ENCODE measurements at places on chromosomes 1 and 21.

GRCh38 chr1:9244501-9245229 is 10.1 kb downstream of the H6PD start:
- no peak for DNase-seq

DNA sequence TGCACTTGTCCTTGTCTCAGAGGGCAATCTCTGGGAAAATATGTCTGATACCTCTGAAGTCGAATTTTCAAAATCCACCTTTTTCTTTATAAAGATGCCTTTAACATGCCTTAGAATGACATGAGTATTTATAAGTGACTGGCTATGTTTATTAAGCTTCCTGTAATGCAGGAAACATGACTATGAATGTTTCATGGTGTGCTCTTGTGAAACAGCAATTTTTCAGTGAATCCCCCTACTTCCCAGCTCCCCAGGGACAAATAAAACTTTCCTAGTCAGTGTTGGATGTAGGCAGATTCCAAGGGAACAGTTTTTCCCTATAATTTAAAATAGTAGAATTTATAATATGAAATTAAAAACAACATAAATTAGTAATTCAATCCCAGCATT is 437.0 kb downstream of the LMO4 start:
- DNase-seq, result no peak

- DNase-seq, result peak; percentile 20
Observed at GRCh38 chr1:205229399-205229871, 1.7 kb downstream of the TMCC2 start.

- no peak for DNase-seq
Observed at GRCh38 chr21:44867464-44867863, 6.0 kb downstream of the PTTG1IP start.

GRCh38 chr1:44417351-44418021 is 12.4 kb downstream of the RNF220 start:
- no peak for DNase-seq

DNA sequence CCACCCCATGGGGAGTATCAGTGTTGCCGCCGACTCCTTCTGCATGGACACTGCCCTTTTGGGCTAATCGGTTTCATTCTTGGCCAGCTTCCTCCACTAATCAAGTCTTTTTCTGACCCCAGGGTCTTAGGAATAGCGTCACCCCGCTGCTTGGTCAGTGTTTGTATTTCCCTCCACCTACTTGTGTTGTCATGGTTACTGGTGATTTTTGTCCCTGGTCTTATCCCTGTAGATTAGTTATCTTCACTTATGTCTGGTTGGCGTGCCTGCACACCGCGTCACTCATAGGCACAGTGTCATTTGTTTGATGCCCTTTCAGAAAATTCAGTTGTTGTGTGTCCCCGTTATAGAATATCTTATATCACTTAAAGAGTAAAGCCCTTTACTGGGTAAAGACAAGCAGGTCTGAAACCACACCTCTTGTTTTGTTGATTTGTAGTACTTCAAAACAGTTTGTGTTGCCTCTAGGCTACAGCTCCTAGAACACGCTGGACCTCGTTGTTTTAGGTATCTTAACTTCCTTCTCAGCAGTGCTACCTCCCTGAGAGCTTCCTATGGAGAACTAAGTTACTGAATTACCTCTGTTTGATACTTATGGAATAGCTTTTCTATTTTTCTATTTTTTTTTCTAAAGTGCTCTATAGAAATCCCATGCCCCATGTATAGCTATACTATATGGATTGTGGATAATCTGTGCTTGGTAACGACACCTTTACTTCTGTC is 868 bp downstream of the PPP1R12B start:
- no peak for DNase-seq

DNA sequence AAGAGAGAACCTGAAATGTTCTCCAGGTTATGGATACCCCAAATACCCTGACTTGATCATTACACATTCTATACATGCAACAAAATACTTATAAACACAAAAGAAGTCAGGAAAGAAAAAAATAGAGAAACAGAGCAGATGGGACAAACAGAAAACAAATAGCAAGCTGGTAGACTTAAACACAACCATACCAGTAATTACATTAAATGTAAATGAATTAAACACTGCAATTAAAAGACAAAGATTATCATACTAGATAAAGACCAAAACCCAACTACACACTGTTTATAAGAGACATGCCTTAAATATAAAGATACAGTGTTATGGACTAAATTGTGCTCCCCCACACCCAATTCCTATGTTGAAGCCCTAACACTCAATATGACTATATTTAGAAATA is 117.2 kb downstream of the ACBD6 start:
- no peak for DNase-seq

GRCh38 chr1:6984536-6984935 is 199.3 kb downstream of the CAMTA1 start:
- no peak for DNase-seq

DNA sequence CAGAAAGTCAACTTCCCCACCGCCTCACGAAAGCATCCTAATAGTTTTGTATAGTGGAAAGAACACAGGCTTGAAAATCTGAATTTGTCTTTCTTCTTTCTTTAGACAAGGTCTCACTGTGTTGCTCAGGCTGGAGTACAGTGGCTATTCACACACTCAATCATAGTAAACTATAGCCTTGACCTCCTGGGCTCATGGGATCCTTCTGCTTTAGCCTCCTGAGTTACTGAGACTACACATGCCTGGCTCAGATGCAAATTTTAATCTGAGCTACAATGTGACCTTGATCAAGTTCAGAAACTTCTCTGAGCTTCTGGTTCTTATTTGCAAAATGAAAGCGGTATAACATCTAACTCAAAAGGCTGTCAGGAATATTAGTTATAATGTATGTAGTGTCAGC is 362.1 kb downstream of the SMYD3 start:
- no peak for DNase-seq

DNA sequence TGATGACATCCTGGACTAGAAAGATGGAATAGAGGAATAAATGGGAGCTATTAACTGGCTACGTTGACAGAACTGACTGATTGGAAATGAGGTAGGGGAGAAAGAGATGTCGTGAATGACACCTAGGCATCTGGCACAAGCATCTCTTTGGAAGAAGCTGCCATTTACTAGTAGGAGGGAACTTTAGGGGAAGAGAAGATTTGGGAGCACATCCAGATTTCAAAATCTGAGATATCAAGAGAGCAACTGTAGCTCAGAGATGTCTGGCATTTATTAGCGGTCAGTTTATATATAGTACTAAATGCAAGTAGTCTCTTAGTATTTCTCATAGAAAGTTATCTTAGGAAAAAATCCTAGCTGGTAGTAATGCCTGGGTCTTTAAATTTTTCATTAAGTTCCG is 131.9 kb upstream of the C1orf105 start:
- DNase-seq, result no peak

DNA sequence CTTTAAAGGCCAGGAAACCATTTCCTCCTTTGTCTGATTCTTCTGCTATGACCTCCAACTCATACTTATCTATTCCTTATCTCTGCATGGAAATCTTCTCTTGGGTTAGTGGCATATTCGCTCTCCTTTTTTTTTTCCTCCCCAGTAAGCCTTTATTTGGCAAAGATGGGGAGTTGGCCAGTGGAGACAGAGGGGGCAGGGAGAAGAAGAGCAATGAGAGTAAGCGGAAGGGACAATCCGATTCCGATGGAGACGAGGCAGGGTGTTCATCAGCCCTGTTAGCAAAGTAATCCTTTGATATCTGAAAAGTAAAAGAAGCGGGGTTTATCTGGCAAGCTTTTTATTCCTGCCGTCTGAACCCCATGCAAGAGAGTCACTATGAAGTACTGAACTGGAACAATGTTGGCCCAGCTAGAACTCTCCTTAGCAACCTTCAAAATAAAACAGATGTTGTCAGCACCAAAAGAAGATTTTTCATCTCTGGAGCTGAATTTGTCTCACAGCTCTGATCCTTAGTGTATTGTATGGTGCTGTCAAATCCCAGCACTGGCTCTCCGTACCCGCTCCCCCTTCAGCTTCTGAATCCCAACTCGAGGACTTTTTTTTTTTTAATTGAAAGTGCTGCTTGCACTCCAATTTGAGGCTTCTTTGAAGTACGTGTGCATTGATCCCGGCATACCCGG is 40.9 kb downstream of the PTGFRN start:
- DNase-seq, result no peak

DNA sequence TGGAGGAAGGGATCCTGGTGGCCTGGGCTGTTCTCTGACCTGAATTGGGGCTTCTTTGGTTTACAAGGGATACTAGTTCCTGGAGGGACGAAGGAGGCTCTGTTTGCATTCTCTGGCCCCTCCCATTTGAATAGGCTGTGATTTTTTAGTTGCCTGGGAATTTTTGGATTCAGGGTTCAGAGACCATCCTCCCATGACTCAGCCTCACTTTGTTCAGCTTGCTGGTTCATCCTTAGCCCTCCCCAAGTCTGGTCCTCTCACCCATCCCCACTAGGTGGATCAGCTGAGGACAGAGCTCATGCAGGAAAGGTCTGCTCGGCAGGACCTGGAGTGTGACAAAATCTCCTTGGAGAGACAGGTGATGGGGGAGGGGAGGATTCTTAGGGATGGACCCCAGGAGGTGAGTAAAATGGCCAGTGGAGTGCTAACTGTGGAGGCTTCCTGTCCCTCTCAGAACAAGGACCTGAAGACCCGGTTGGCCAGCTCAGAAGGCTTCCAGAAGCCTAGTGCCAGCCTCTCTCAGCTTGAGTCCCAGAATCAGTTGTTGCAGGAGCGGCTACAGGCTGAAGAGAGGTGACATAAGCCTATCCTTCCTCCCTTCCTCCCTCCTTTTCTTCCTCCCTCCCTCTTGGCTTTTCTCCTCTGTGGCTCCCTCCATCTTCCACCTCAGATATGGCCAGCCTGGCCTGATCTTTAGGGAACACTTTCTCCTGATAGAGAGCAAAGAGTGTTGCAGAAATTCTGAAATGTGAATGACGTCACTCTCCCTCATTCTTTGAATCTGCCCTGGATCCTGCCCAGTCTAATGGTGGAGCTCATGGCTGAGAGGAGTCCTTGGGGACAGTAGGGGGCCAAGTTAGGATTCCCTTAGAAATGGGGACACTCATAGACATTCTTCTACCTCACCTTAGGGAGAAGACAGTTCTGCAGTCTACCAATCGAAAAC is 4.5 kb upstream of the TUFT1 start:
- DNase-seq, result no peak

DNA sequence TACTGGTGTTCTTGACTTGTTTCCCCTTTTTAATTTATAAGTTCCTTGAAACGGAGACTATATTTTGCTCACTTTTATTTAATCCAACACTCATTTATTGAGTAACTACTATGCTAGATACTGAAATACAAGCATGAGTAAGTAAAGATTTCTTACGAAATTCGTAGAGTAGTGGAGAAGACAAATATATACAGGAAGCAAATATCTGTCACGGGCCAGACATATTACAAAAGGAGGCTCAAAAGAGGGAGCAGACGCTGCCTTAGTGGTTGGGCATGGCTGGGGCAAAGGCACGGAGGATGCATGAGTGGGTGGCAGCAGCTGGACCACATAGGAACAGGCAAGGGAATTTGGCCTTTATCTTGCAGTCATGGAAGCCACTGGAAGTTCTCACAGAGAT is 6.8 kb downstream of the NCF2 start:
- DNase-seq, result no peak

DNA sequence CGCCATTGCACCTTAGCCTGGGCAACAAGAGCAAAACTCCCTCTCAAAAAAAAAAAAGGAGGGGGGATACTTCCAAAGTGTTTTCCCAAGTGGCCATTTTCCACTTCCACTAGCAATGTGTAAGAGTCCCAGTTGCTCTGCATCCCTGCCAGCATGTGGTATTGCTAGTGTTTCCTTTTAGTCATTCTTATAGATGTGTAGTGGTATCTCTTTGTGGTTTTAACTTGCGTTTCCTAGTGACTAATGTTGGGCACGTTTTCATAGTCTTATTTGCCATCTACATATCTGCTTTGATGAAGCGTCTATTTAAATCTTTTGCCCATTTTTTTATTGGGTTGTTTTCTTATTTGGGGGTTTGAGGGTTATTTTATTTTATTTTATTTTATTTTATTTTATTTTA is 31.1 kb downstream of the INAVA start:
- no peak for DNase-seq

- no peak for DNase-seq
Observed at GRCh38 chr1:161531986-161532643, 7.8 kb downstream of the HSPA6 start.

GRCh38 chr1:209354840-209355165 is 228.7 kb upstream of the CAMK1G start:
- DNase-seq, result no peak

GRCh38 chr1:215765833-215766232 is 198.7 kb downstream of the KCTD3 start:
- DNase-seq, result no peak

DNA sequence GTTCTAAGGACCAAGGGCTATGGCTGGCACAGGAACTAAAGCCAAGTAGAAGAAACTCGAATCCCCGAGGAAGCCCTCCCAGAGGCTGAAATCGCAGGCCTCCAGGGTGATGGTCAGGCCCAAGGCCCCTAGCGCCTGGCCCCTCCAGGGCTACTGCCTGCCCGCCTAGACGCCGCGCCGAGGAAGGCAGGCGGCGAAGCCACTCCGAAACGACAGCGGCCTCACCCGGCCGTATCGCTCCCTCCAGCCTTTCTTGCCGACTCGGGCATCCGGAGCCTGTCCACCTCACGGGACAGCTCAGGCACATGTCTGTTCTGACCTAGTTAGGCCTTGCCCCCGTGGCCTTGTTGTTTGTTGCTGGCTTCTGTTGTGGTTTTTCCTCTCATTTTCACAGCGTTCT is 9.7 kb upstream of the LHX8 start:
- no peak for DNase-seq

DNA sequence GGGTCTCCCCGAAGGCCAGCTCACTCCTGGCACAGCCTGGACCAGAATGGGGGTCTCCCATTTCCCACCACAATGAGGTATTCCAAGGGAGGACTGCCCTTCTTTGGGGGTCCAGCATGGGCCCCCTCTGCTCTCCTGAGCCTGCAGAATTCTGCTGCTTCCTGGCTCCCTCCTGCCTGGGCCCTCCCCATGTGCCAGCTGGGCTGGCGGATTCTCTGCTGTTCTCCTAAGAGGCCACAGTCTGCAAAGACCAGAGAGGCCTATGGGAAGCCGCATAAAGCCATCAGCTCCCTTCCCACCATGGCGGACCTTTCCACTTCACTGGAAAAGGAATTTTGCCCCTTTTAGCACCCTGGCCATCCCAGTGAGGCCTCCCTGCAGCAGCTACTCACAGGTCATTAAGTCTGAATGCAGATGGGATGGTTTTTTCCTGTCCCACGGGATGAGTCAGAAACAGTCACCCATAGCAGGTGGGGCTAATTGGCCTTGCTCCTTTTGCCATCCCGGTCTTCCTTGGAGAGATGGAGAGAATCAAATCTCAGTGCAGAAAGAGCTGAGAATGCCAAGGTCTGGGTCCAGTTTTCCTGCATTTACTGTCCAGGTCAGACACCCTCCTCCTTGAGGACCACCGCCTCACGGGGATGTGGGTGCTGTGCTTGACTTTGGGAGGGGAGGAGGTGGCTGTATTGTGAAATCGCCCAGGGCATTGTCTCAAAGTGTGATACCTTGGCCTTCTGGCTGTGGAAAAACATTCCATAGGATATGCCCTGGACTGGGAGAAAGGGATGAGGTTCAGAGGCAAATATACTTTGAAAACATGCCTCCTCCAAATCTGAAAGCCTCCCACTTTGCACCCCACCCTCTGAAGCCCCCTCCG is 23.2 kb downstream of the MYBPH start:
- no peak for DNase-seq

GRCh38 chr1:173020138-173020750 is 30.5 kb downstream of the TNFSF18 start:
- DNase-seq, result no peak
